Stimulated activated CD8-positive, alpha-beta memory T cell treated with anti-CD3 and anti-CD28 coated beads, Interleukin-15, amount 100 ng/mL, for 48 hours (primary cell): ENCODE measurements at places on chromosomes 7 and 10.

DNA sequence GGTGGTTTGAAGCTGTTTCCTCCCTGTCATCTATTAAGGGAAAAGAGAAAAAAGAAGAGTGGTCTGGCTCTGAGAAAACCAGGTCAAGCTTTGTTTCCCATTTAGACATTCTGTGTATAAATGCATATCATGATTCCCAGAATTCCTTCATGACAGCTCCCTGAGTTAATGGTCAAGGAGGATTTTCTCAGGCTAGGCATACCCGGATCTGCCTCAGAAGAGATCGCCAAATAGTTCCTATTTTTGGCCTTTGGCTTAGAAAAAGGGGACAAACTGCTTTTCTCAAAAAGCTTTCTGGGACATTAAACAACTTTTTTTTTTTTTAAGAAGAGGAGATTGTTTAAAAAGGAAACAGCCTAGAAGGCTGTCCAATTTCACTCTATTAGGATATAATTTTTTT is 53.5 kb upstream of the PIP4K2A start:
- DNase-seq, result no peak

GRCh38 chr7:1915956-1916600 is 246.0 kb downstream of the ELFN1 start:
- no peak for DNase-seq

DNA sequence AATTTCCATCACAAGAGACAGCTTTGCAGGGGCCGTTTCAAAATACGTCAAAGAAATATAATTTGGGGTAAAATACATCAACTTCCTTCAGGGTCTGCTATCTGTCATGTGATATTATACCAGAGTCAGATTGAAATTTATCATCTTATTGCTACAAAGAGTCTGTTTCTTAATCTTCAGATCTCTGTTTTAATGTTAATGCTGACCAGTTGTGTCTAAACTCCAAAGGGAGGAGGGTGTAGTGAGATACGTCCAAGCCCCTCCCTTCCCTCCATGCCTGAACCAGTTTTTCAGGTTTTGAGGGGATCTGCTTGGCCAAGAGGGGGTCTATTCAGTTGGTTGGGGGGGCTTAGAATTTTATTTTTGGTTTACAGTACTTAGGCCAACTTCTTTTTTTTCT is 891.6 kb downstream of the GRM8 start:
- DNase-seq, result no peak

- DNase-seq, result no peak
Measured at GRCh38 chr7:55641811-55642210, 69.5 kb upstream of the VOPP1 start.

DNA sequence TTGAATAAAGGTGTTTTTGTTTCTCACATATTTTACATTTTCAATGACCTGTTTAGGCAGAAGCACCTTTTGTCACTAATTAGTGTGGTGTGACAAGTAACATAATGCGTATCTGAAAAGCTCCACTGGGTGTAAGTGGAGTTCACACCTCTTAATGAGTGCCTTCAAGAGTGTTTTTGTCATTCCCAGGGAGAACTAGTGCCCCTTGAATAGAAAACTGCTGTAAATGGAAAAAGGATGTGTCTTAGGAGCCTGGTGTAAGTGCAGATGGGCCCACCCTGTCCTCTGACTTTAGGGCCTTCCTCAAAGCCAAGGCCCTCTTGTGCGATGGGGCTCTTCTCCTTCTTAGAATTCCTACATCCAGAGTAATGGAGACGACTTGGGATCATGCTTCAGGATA is 170.0 kb downstream of the MGMT start:
- no peak for DNase-seq
